H4 (cell line): ENCODE measurements at places on chromosomes 2 and 18.

GRCh38 chr2:28340312-28341202, 52.1 kb upstream of the FOSL2 start:
- no peak for DNase-seq

DNA sequence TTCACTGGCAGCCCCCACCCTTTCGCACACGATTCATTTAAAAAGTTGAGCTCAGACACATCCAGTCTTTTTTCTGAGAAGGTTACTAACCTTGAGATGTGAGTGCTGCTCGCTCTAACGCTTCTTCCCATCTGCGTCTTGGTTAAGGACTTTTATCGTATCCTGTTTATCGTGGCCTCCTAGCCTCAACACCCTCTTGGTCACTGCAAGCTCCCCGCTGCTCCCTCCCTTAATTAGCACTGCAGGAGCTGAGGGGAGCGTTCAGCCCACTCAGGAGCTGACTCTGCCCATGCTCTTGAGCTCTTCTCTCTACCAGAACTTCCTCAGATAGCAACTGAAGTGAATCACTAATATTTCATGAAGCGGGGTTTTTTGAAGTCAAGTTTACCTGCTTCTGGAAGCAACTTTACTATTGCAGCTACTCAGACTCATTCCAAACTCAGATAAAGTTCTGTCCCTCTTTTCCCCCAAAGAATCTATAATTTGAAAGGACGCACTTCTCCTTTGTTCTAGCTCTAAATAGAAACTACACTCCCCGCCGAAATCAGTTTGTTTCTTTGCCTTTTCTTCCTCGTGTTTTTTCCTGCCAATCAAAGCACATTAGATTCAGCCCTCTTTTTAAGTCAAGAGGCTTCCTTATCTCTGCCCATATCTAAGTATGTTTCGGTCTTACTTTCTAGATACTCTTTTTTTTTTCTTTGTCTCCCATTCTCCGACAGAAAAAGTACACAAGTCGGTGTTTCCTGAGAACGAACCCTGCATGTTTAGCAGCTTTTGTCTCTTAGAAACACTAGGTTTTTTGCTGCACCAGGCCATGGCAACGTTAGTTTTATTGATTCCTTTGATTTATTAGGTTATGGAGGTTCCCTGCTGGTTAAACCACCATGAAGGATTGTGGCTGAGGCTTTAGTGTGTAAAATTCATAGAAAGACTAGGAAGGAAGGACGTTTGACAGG, 9.3 kb upstream of the CD226 start:
- DNase-seq, result no peak

- DNase-seq, result no peak
Observed at GRCh38 chr2:146677280-146677679, 1167.5 kb upstream of the ACVR2A start.

GRCh38 chr2:7976206-7976605, 705.6 kb upstream of the ID2 start:
- no peak for DNase-seq

DNA sequence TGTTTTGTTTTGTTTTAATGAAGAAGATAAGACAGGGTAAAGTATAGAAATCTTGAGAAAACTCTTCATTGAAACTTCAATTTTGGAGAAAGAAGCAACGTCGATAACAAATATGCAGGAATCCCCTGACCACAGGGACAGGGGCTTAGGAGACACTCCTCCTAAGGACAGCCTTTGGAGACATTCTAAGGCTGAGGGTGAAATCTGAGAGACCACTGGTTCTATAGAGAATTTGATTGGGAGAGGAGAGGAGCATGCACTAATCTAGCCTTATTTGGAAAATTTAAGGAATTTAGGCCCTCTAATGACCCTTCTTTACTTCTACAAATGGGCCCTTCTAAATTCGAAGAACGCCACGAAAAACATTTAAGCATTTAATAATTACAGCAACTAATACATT, 207.6 kb downstream of the PPP1R1C start:
- DNase-seq, result no peak

DNA sequence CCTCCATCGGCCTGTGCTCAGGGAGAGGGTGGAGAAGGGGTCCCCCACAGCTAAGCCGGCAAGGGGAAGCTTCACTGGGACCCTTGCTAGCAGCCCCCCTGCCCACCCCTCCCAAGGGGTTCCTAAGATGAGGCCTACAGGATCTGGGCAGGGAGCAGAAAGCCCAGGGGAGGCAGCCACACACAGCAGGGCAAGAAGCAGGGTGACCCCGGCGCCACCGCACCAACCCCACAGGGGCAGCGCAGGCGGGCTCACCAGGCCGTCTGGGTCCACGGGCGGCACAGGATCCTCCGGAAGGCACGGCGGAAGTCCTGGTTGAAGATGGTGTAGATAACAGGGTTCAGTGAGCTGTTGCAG, 1.8 kb downstream of the ADRA2B start:
- DNase-seq, result no peak

- no peak for DNase-seq
Observed at GRCh38 chr2:6072276-6072675, 380.1 kb downstream of the SOX11 start.

DNA sequence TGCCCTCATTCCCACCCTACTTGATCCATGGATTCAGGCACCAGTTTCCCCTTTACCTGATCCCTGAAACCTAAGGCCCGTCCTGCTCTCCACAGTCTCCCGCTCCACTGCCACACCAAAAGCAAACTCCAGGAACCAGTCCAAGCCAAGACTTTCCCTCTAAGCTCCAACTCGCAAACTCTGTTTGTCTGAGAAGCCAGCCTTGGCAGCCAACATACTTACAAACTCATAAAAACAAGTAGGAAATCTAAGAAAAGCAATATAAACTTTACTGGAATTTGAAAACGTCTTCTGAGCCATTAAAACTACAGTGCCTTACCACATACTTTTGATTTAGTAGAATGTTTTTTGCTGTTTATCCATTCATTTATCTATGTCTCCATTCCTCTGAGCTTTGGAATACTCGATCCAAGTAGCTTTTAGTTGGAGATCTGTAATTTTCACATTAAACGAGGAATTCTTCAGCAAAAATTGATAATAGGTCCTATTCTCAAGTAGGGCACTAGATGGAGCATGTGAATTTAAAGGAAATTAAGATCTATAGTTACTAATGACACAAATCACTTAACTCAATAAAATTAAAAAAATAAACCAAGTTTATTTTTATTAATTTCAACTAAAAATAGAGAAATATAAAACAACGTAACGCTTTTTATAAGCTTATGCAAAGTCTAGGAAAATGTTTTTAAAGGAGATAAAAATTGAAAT, 199.7 kb downstream of the MYO3B start:
- DNase-seq, result no peak

GRCh38 chr2:203737360-203737759, 30.9 kb downstream of the CD28 start:
- no peak for DNase-seq

DNA sequence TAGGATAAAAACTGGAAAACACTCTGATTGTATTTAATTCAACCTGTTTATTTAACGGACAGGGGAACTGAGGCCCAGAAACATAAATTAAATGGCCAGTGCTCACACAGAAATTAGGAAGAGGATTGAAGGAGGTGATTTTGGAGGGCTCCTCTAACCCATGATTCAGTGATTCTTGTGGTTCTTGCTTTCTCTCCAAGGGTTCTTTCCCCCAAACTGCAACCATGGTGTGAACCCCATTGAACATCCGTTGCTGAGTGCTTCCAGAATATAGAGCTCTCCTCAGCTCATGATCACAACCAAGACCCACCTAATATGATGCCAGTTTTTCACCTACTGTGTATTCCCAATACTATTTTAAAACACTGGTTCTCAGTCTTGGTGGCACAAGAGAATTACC, 41.4 kb downstream of the BMP10 start:
- DNase-seq, result no peak

DNA sequence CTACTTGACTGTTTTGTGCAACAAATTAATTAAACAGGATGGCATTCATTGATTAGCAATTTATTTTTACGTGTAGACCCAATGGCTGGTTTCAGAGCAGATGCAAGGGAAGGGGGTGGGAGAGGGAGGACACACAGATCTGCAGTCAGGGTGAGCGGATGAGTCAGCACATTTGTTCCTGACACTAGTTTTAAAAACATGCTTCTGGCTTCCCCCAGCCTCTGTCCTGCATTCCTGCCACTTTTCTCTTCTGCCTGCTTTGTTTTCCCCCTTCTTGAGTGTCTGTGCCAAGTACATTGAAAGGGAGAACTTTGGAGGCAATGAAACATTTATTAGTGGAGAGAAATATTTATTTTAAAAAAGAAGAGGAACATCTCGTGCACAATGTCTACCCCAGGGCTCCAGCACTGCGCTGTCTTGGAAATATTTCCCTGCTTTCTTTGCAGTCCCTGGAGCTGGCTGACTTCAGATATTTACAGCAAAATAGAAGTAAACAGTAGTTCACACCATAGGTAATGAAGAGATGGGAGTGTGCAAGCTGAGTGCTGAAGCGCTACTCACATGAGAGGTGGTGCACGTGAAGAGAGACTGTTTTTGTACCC, 52.2 kb downstream of the NRP2 start:
- peak; percentile 67 for DNase-seq

GRCh38 chr18:3219631-3220335, at the start of gene MYOM1:
TSS of gene MYOM1 (minus strand) at chr18:3219968. CDS start at chr18:3215223, 4,745 bp downstream.
- DNase-seq, result no peak

- DNase-seq, result no peak
Observed at GRCh38 chr2:54664238-54664786, 59.1 kb upstream of the EML6 start.

DNA sequence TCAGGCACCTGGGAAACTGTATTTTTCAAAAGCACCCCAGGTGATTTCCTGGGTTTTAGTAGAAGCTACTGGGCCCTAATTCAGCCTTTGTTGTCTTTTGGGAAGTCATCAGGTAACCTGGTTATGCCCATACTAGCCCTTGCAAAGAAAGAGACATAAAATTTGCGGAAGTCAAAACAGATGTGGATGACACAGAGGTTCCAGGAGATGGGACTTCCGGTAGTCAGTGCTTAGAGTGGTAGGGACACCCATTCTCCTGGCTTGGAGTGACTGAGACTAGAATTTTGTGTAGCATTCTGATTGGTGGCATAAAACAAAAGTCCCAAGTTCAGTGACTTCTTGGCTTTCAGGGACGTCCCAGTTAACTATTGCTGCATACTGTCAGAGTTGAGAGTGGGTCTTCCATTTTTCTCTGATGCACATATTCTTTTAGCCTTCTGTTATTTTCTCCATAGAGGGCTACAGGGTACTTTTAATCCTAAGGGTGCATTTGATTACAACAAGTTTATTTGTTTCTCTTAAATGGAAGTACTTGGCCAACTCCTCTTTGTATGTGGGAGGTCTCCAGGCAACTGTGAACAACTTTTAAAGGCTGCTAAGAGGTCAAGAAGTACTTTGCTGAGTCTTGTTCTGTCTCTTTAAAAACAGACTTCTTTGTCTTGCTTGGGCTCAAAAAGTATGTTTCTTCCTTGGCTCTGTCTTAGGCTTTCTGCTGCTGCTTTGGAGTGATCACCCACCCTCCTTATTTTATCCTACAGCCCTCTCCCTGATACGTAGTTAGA, 8.8 kb downstream of the NAB1 start:
- no peak for DNase-seq

DNA sequence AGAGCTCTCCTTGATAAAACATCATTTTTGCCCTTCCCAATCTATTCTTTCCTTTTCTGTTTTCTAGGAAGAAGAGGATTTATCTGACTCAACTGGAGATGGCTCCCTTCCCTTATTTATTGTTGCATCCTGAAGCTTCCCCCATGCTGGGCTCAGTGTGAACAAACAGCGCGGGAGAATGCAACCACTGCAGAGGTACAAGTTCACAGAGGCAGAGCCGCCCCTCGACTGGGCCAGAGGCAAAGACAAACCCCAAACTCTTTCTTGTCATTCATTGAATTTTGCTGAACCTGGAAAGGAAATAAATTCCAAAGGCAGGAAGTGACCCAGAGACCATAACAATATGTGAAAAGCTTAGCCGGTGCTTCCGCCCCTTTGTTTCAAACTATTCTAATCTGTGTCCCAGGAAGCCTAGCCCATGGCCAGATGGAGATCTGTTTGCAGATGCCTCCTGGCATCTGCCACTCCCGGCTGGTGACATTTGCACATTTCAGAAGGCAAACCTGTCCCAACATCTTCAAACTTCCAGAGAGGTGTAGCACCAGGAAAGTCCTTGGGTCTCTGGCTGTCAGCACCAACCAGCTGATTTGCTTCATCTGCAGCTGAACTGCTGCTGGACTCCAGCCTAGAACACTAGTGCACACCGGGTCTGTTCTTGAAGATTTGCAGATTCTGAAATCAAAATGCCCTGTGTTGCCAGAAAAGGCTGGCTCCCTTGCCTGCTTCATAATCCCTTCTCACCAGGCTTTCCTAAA, 79.4 kb upstream of the MAP4K3 start:
- no peak for DNase-seq

DNA sequence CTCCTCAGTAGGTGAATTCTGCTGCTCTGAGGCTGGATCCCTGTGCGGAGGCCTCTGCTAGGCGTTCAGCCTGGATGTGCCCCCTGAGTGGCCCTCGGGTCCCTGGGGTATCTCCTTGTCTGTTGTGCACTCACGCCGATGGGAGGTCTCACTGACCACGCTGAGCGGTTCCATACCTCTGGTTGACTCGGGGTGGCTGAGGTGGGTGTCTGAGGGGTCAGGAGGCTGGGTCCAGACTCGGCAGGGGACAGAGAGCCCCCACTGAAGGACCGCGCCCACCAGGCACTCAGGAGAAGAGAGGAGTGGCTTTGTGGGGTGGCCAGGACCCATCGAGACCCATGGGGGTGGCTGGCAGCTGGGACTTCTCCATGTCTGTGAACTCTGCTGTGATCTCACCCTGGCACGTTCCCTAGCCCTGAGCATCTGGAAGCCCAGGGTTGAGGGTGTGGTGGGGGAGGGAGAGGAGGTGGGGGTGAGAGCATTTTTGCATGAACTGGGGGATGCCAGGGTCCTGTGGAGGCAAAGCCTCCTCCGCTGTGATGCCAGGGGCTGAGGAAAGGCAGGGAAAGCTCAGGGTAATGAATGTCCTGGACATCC, 53.7 kb downstream of the TWIST2 start:
- no peak for DNase-seq

DNA sequence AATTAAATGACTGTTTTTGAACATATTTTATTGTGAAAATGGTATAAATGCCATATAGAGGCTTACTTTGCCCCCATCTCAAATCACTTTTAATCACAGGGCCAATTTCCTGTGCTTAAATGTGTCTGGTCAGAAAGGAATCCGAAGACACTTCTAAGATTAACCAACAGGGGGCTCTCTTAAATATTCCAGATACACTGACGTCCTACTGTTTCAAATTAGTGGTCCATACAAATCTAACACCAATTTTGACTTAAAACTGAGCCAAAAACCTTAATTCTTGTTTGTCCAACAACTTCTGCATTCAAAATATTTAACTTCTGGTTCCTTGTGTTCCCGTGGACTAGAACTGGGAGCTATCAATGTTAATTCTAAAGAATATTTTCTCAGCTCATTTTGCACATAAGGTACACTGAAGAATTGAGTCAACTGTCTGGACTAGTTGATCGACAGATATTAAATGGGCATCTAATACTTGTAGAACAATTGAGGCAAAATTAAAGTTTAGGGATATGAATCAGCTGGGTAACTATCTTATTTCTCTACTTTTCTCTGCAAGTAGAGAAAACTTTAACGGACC, 557.5 kb downstream of the ARHGAP15 start:
- no peak for DNase-seq

DNA sequence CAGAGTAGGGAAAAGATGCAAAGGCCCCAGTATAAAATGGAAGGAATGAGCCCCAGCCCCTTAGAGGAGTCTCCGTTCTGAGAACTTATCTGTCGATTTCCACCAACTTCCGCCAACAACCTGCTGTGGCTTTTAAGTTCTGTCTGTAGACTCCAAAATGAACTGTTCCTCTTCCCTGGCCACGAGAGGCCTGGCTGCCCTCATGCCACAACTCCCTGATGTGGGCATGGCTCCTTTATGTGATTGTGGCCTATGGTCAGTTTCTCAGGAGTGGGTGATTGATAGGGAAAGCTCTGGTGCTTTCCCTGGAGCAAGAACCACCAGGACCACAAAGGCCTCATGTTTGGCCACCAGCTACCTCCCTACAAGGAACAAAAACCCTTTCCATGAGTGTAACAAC, 18.8 kb upstream of the CD207 start:
- DNase-seq, result no peak
